ENCODE measurements at places on chromosomes 7 and 10.

DNA sequence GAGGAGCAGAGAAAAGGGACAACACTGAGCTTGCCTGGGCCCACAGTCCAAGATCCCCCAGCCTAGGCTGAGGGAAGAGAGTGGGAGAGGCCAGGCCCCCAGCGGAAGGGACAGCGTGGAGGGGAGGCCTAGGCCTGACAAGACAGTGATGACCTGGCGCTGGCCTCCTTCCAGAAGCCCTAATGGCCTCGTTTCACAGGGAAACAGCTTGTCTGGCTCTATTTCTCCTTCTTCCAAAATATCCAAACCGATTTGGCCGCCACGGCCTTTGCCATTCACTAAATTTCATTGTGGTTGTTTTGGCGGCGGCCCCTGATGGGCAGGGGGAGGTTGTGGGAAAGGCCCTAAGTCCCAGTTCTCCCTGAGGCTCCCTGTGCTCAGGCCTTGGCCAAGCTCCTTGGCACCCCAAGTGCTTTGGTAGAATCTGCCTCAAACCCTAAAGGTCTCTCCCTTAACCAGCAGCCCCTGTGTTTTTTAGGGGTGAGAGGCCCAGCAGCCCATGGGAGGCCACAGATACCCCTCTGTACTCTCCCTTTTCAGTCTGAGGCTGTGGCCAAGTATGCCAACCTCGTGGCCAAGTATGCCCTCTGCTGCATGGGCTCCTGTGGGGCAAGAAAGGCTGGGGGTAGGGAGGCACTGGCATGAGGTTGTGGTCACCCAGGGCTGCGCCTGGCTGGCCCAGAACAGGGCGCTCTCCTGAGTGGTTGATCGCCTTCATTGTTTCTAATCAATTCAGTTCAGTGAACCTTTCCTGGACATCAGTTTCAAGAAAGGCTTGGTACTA, 37.3 kb downstream of the PAX2 start:
- no peak for DNase-seq

GRCh38 chr10:133187091-133187905, 27.3 kb downstream of the KNDC1 start:
- DNase-seq: no peak

DNA sequence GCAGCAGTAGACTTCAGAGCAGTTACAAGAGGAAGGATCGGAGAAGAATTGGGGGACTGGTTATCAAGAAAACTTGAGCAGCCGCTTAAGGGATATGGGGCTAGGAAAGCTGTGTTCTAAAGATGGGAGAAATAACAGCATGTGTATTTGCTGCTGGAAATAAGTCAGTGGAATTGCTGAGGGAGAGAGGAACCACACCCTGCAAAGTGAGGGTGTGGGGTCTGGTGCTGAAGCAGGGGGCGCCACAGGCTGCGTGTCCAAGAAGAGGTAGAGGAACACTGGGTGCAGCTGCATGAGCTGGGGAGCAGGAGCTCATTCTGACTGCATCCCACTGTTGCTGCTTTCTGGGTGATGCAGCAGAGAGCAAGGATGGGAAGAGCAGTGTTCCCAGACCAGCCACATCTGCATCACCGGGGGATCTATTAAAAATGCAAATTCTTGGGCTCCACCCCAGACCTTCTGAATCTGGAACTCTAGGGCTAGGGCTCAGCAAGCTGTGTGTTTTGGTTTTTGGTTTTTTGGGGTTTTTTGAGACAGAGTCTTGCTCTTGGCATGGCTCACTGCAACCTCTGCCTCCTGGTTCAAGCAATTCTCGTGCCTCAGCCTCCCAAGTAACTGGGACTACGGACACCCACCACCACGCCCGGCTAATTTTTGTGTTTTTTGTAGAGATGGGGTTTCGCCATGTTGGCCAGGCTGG, 97.1 kb upstream of the DNAJB6 start:
- DNase-seq: no peak

DNA sequence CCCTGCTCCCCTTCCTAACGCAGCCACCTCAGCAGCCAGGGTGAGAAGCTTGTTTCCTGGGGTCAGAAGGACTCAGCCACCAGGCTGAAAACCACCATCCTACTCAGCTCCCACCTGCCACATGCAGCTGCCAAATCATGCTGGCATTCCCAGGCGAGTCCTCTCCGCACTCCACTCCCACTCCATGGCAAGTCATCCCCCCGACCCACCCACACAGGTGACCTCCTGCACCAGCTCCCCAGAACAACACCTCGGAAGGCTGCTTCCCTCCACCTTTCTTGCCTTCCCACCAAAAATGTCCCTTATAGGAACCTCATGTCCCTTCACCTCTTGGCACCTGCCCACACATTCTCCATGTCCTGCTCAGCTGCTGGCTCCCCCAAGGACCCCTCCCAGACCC, 4.6 kb downstream of the PDAP1 start:
- DNase-seq: no peak

DNA sequence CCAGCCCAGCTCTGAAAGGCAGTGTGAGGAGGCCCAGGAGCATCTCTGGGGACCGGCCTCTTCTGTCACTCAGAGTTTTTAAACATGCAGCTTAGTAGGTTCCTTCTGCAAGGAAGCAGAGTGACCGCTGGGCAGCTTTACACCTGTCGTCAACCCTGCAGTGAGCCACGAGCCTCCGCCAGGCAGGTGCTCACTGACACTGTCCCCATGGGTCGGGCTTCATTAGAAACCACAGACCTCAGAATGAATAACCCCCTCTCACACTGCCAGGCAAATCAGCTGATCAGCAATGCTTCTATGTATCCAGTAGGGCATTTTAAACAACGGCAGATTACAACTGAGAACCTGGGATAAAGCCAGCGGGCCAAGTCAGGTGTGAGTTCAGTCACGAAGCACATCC, 106.1 kb downstream of the MAD1L1 start:
- DNase-seq: no peak
